Hematopoietic multipotent progenitor cell treated with erythropoietin and hydrocortisone succinate and interleukin-3 and kit ligand, for 8 days (in vitro differentiated cells): ENCODE measurements at places on chromosomes 3 and 15.

DNA sequence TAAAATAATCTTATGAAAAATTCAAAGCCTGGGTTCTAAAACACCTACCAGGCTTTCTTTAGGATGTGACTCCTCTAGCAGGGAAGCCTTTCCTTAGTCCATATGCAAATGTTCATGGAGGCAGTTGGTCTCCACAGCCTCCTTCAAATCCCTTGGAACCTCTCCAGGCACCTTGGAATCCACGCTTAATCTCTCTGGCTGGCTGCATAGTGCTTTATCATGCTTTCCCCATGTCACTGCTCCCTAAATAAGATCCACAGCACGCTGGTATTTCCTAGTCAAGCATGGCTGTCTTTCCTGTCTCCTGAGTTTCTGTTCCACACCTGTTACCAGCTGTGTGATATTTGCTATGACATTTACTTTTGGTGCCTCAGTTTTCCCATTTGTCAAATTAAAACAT lies 71.3 kb downstream of the CLSTN2 start:
- no peak for DNase-seq

- peak; percentile 21 for DNase-seq
Observed at GRCh38 chr3:47418167-47419082, 37.6 kb downstream of the PTPN23 start.

DNA sequence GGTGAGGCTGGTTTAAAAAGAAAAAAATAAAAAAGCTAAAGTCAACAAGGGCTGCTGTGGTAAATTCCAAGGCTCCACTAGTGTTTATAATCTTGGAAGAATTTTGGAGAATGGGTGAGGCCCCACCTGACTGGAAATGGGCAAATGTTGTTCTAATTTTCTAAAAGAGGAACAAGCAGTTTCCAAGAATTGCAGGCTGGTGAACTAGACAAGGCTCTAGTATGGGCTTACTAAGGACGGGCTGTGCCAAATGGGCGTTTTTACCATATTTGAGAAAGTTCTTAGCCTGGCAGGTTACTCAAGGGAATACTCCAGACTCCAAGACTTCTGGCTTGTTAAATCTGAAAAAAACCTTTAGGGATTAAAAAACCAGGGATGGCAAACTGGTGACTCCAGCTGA lies 67.0 kb upstream of the ABHD2 start:
- peak; percentile 25 for DNase-seq

DNA sequence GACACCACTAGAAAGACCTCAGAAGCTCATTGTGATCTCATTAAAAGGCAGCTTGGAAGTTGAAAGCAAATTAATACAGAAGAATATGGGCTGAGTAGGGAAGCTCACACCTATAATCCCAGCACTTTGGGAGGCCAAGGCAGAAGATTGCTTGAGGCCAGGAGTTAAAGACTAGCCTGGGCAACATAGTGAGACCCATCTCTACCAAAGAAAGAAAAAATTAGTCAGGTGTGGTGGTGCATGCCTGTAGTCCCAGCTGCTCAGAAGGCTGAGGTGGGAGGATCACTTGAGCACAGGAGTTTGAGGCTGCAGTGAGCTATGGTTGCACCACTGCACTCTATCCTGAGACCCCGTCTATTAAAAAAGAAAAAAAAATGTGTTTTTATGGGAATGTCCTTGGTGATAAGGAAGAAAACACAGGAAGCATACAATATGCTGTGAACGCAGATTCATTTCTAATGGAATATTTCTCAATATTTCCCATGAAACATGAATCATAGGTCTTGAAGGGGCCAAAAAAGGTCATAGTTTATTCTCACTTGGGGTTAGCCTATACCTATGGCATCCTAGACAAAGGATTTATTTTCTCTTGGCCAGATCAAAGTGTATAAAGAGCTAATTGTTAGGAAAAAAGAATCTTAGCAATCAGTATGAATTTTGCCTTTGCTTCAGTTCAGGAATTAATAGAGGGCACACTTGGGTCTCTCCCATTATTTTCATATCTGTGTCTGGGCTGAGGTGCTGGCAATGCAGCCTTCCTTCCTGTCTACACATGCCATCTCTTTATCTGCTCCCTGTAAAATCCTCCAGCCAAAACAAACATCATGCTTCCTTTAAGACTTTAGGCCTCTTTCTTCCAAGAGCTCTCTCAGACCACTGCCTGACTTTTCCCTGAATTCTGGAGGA lies 98.2 kb downstream of the FNDC3B start:
- DNase-seq, result no peak

- no peak for DNase-seq
Observed at GRCh38 chr3:15050405-15051092, 14.6 kb downstream of the MRPS25 start.

DNA sequence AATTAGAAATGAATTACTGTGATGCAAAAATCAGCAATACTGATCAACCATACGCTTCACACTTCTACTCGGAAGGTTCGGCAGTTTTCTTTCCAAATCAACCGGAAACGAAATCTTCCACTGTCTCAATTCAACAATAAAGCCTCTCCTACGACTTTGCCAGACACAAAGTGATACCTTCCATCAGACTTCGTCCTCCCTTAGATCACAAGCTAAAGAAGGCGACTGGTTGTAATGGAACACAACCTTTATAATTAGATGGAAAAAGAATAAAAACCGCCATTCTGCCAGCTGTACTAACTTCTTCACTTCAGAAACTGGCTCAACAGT lies 618 bp downstream of the PARL start:
- DNase-seq, result no peak

DNA sequence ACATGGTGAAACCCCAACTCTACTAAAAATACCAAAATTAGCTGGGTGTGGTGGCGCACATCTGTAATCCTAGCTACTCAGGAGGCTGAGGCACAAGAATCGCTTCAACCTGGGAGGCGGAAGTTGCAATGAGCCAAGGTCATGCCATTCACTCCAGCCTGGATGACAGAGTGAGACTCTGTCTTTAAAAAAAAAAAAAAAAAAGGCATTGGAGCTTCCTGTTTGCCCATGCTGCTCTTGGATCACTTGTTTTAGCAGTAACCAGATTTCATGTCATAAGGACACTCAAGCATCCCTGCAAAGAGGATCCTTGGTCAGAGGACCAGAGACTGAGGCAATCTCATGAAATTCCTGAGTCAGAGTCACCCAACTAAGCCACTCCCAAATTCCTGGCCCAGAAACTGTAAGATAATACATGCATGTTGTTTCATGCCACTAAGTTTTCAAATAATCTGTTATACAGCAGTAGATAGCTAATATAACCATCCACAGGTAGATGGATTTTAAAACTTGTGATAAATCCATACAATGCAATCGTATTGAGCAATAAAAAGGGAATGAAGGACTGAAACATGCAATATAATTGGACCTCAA lies 82.0 kb upstream of the XXYLT1 start:
- peak; percentile 33 for DNase-seq

GRCh38 chr3:123096731-123097130 lies 29.9 kb downstream of the PDIA5 start:
- DNase-seq, result no peak

DNA sequence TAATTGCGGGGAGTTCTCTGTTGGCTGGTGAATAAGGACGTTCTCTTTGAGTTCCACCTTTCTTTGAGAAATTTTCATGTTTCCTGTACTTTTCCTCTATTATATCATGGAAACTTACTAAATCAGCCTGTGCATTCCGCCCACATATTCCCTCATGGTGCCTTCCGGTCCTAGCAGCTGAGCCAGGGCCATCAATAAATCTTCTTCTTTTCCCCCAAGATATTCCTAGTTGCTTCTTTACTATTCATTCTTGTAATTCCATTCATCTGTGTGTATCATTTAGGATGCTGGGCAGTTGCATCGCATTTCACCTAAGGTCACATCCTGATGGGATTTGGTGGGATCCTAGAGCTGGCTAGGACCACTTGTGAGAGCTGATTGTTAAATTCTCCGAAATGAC lies 139.2 kb downstream of the RBMS3 start:
- DNase-seq, result no peak

- DNase-seq, result no peak
Observed at GRCh38 chr3:8470801-8471200, 30.8 kb upstream of the LMCD1 start.

- DNase-seq, result no peak
Observed at GRCh38 chr3:72590732-72591221, 257.5 kb downstream of the SHQ1 start.

- DNase-seq, result no peak
Observed at GRCh38 chr3:170893895-170894294, 14.5 kb downstream of the EIF5A2 start.

DNA sequence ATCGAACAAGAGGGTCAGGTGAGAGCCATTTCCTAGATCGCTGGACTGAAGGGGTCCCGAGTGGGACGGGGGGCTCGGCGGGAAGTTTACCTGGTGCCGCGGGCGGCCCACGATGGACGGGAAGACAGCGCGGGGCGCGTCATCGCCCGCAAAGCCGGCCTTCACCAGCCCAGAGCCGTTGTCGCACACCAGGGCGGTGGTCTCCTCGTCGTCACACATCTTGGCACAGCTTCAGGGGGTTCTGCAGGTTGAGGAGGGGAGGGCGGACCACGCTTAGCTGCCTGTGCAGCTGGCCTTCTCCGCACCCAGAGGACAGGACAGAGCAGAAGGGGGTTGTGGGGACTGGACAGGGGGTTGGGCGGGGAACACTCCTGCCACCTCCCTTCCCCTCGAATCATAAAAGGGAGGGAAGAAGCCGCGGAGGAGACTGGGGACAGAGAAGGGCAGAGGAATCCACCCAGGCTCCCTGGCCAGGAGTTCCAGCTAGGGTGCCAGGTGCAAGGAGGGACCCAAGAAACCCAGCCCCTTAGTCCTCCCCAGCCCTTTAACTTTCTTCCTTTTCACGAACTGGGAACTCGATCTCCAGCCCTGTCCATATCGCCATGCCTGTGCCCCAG lies 651 bp downstream of the ACTC1 start:
- no peak for DNase-seq

- DNase-seq, result no peak
Observed at GRCh38 chr3:141400073-141400971, 32.0 kb downstream of the ZBTB38 start.

DNA sequence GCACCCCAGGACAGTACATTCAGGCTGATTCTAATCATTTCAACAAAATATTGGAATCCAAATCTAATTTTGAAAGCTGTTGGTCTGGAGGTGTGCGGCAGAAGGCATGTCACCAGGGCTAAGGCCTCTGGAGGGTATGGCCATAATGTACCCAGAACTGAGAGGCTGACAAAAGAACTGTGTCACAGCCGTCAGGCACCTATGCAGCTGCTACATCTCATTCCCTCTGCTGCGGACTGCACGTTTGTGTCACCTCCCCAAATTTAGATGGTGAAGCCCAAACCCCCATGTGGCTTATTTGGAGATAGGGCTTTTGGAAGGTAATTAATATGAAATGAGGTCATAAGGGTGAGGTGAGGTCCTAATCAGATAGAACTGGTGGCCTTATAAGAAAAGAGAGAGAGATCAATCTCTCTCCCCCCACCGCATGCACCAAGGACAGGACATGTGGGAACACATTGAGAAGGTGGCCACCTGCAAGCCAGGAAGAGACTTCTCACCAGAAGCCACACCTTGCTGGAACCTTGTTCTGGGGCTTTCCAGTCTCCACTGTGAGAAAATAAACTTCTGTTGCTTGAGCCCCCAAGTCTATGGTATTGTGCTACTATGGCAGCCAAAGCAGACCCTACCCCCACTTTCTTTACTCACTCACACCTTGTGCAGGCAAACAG lies 22.8 kb downstream of the ADPGK start:
- no peak for DNase-seq

DNA sequence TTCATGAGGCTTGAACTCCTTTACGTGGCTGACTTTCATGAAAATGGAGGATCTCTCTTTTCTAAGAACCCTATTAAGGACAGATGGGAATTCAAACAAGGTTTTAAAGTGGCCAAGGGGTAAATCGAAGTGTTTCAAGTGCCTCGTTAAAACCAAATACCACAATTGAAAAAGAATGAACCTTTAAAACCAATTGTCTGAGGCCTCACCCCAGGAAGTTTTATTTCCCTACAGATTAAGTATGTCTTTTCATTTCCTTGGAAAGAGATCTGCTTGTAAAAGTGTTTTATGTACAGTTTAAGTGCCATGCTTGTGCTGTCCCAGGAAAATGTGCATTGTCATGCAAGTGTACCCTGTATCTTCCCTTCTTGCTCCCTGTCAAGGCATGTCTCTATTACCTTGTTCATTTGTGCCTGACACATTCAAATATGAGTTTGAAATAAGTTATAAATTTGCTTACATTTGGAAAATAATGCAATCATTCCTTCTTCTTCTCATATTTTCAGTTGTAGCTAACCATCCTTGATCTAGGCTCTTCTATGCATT lies 138.7 kb downstream of the ZPLD1 start:
- DNase-seq, result no peak

DNA sequence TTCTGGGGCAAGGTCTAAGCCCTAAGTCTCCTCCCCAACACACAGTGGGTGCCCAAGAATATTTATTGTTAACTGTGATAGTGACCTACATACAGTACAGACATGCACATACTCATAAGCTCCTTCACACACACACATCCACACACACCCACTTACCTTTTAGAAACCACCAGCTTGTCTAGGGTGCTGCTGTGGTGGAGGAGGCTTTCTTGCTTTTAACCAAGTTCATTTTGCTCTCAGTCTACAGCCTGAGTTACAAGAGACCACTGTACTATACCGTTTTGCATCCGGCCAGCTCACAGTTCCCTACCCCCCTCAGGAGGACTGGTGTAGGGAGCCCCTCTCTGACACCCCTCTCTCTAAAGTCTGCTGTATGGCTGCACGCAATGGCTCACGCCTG lies 16.7 kb downstream of the DAPK2 start:
- DNase-seq, result no peak

- no peak for DNase-seq
Observed at GRCh38 chr3:24689353-24689752, 194.7 kb upstream of the THRB start.
